Left lung (tissue), 14 donors: ENCODE measurements at places on chromosomes 6 and 20. TPM values are rescaled to one million over a fixed set of nuclear protein-coding genes. Genes with fewer than 3 reads are reported as not detected.

DNA sequence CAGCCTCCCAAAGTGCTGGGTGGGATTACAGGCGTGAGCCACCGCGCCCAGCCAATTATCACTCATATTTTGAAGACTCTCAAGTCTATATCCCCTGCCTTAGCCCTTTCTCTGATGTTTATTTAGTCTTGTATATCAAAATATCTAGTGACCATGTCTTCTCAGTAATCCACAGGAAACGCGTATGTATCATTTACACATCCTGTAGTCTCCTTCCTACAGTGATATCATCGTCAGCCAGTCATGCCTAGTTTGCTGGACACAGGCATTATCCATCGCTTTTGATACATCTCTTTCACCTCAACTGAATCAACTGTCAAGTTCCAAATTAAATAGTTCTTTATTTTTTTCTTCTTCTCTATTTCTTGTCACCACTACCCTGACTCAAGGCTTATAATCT lies 223.7 kb downstream of the NKAIN2 start:
- no peak for DNase-seq
- H3K27me3 ChIP-seq: no peaks in the 10 kb centered on the region
- H3K4me1 ChIP-seq: no peaks in the 10 kb centered on the region
- H3K27ac ChIP-seq: no peak overlapping the region
- H3K36me3 ChIP-seq: no peaks in the 10 kb centered on the region

HLA-DPA1 gene
- 32.8 TPM for polyA plus RNA-seq

GRCh38 chr6:158231551-158232315 lies 63.6 kb downstream of the GTF2H5 start:
- peak overlapping the region; percentile 85 for H3K27ac ChIP-seq
- H3K4me1 ChIP-seq: peaks cover 9% of the 10 kb centered on the region
- H3K27me3 ChIP-seq: no peaks in the 10 kb centered on the region
- H3K4me3 ChIP-seq: peak overlapping the region; percentile 46
- H3K36me3 ChIP-seq: no peaks in the 10 kb centered on the region
- peak; percentile 94 for DNase-seq

- peak; percentile 72 for DNase-seq
- peaks cover 57% of the 10 kb centered on the region for H3K4me1 ChIP-seq
- H3K27me3 ChIP-seq: no peaks in the 10 kb centered on the region
- H3K36me3 ChIP-seq: no peaks in the 10 kb centered on the region
- peak overlapping the region; percentile 98 for H3K27ac ChIP-seq
These were observed 39.2 kb downstream of the ZMYND8 start for GRCh38 chr20:47317127-47317895.

DNA sequence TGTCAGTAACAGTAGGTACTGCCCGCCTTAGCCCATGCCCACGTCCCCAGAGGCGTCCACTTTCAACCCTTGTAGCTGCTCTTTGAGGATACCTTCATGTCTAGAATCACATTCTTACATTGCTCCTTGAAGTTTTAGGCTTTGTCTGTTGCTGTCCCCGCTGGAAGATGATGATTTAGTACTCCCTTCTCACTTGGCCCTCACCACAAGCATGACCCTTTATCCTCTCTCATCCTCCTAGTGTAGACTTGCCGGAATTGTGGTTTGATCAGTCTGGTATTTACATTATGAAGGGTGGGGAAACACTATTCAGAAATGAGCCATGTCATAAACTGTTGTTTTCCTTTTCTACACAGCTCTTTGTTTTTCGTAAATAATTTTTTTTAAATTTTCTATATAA lies 87.4 kb downstream of the ARID1B start:
- H3K4me1 ChIP-seq: peaks cover 8% of the 10 kb centered on the region
- H3K27ac ChIP-seq: no peak overlapping the region
- no peak for DNase-seq
- H3K27me3 ChIP-seq: no peaks in the 10 kb centered on the region
- no peak overlapping the region for H3K4me3 ChIP-seq
- H3K36me3 ChIP-seq: no peaks in the 10 kb centered on the region

GRCh38 chr20:35150846-35151579 lies 3.9 kb upstream of the EDEM2 start:
- H3K36me3 ChIP-seq: no peaks in the 10 kb centered on the region
- no peak for DNase-seq
- H3K4me3 ChIP-seq: no peak overlapping the region

- H3K27ac ChIP-seq: no peak overlapping the region
- H3K4me3 ChIP-seq: no peak overlapping the region
- DNase-seq: no peak
These were observed 45.5 kb downstream of the IRF4 start for GRCh38 chr6:437037-437392.

PROCR gene
- polyA plus RNA-seq: 35.6 TPM

DNA sequence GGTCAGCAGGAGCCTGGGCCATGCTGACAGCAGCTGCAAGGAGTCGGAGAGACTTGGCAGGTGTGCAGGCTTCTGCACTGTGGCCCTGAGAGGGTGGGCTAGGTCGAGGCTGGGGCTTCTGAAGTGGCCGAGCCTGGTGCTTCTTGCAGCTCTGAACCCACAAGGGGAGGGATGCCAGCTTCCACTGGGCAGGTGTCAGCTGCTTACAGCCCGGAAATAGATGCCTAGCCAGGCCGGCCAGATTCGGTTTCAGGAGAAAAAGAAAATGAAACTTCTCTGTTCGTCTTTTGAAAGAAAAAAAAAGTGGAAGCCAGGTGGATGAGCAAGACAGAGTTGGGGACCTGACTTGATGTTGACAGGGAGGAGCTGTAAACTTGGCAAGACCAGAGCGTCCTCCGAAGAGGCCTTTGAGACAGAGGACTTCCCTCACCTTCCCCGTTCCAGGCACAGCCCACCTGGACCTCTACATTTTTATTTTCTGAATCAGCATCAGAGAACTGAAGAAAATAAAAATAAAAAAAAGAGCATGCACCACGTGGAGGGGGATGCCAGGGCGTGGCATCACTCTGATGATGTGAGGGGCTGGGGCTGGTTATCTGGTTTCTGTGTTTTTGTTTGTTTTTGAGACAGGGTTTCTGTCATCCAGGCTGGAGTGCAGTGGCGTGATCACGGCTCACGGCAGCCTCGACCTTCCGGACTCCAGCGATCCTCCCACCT lies at the start of gene ZBP1:
Gene ZBP1 (minus strand): TSS at position 153 of the 717 bp plus-strand sequence. CDS start 131 bp downstream, at position 22.
- H3K4me1 ChIP-seq: peaks cover 40% of the 10 kb centered on the region
- DNase-seq: no peak
- peak within 1 kb of the TSS; percentile 89 for H3K27ac ChIP-seq
- no peak within 1 kb of the TSS for H3K4me3 ChIP-seq
- H3K27me3 ChIP-seq: no peaks in the 10 kb centered on the region

DNA sequence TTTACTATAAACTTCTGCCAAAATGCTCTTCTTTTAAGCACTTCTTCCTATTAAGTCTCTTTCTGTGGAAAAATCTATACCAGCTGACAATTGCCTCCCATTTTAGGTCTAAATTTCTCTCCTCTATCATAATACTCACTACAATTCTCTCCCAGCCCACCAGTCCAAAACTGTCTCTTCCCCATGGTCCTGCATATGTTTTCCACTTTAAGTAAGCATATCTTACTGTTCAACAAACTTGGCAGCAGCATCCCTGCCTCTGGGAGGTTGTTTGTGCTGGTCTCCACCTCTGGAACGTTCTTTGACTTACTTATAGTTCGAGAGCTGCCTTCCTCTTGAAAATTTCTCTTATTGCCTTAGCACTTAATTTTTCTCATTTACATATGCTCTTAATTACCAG lies 180.5 kb downstream of the COL12A1 start:
- H3K36me3 ChIP-seq: no peaks in the 10 kb centered on the region
- H3K4me1 ChIP-seq: no peaks in the 10 kb centered on the region
- H3K4me3 ChIP-seq: no peak overlapping the region
- H3K27me3 ChIP-seq: no peaks in the 10 kb centered on the region
- no peak for DNase-seq

GRCh38 chr6:40882323-40882997 lies 156.6 kb downstream of the UNC5CL start:
- DNase-seq: no peak
- H3K4me3 ChIP-seq: no peak overlapping the region
- H3K27me3 ChIP-seq: no peaks in the 10 kb centered on the region
- no peaks in the 10 kb centered on the region for H3K4me1 ChIP-seq
- no peak overlapping the region for H3K27ac ChIP-seq

C20orf144 gene
- 0.45 TPM for polyA plus RNA-seq

- no peak for DNase-seq
- no peak overlapping the region for H3K27ac ChIP-seq
- no peaks in the 10 kb centered on the region for H3K4me1 ChIP-seq
- peaks cover 5% of the 10 kb centered on the region for H3K27me3 ChIP-seq
- H3K4me3 ChIP-seq: no peak overlapping the region
These were observed 29.1 kb downstream of the CPNE5 start for GRCh38 chr6:36809941-36810803.

GRCh38 chr6:27188885-27189418 lies 58.5 kb upstream of the PRSS16 start:
- no peaks in the 10 kb centered on the region for H3K36me3 ChIP-seq
- H3K4me3 ChIP-seq: peak overlapping the region; percentile 56
- H3K27me3 ChIP-seq: peaks cover 10% of the 10 kb centered on the region
- peaks cover 5% of the 10 kb centered on the region for H3K4me1 ChIP-seq

PGK2 gene
- polyA plus RNA-seq: not detected

DNA sequence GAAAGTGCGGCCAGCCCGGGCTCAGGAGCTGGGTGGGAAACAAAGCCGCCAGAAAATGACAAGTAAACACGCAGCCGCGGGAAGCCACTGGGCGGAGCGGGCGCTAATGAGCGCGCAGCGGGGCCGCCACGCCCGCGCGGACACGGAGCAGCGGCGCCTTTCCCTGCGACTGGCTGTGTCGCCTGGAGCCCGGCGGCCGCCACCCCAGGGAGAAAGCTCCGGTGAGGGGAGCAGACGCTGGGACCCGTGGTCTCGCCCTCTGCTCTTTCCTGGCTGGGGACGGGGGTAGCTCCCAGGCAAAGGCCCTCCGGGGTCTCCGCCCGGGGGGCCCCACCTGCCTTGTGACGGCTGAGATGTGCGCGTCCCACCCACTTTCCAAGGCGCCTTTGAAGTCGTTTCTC lies 54.9 kb downstream of the PRR18 start:
- H3K36me3 ChIP-seq: no peaks in the 10 kb centered on the region
- H3K4me3 ChIP-seq: peak overlapping the region; percentile 45
- peaks cover 34% of the 10 kb centered on the region for H3K4me1 ChIP-seq

DNA sequence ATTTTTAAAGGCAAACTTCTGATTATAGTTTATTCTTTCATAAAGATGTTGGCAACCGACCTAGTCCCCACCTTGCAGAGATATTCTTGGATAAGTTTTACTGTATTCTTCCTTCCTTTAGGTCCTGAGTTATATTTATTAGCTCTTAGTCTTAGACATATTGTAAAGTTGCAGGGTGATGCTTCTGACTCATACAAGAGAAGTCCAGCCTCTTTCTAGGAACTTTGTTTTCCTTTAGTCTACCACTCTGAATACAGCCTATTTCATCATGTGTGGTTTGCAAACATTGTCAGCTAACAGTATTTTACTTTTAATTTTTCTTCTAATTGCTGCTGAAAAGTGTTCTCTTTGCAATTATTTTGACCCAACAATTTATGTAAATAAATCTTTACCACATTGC lies 686.7 kb downstream of the COL12A1 start:
- DNase-seq: no peak
- H3K36me3 ChIP-seq: no peaks in the 10 kb centered on the region
- H3K4me3 ChIP-seq: no peak overlapping the region
- H3K27me3 ChIP-seq: no peaks in the 10 kb centered on the region

MTFR2 gene
- polyA plus RNA-seq: 1.7 TPM

GRCh38 chr6:14550410-14550809 lies 432.8 kb downstream of the CD83 start:
- no peak overlapping the region for H3K27ac ChIP-seq
- H3K27me3 ChIP-seq: no peaks in the 10 kb centered on the region
- H3K4me3 ChIP-seq: no peak overlapping the region
- no peaks in the 10 kb centered on the region for H3K36me3 ChIP-seq

FAM135A gene
- polyA plus RNA-seq: 28.3 TPM

DNA sequence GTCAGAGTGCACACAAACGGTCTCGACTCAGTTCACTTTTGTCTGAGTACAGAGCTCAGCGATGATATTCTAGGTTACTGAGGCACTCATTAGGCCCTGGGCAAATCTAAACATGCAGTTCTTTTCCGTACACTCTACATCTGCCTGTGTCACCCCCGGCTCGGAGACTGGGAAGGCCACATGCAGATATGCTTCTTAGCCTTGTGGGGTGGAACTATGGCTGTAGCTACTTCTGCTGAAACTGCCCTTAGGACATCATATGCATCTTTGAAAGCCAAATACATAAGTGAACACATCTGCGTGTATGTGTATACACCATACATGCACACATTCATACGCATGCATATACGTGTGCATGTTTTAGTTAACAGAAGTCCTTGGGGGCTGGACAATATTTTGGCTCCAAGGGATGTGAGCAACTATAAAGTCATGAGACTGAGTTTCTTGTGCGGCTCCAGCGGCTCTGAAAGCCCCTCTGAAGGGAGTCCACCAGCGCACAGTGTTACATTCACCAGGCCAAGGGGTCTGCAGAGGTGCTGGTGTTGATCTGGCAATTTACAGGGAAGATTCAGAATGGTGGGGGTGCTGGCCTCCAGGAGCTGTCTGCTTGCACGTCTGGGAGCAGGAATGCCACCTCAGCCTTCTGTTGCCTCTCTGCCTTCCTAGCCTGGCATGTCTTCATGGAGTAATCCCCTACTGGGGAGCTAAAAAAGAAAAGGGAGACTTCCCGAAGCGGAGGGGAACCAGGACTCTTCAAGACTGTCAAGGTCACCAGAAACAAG lies 31.6 kb downstream of the PSMG4 start:
- H3K27ac ChIP-seq: no peak overlapping the region
- DNase-seq: no peak
- H3K4me3 ChIP-seq: no peak overlapping the region
- no peaks in the 10 kb centered on the region for H3K4me1 ChIP-seq

RAET1L gene
- polyA plus RNA-seq: not detected
